BE2C (cell line): ENCODE measurements at places on chromosomes 11 and 22.

- DNase-seq, result no peak
Observed at GRCh38 chr22:17976121-17976520, 48.2 kb downstream of the MICAL3 start.

GRCh38 chr11:44625759-44626523 is 60.5 kb downstream of the CD82 start:
- no peak for DNase-seq

GRCh38 chr11:31913985-31914384 is 102.9 kb upstream of the PAX6 start:
- DNase-seq, result no peak

GRCh38 chr22:29112121-29112520 is 39.3 kb downstream of the KREMEN1 start:
- no peak for DNase-seq

DNA sequence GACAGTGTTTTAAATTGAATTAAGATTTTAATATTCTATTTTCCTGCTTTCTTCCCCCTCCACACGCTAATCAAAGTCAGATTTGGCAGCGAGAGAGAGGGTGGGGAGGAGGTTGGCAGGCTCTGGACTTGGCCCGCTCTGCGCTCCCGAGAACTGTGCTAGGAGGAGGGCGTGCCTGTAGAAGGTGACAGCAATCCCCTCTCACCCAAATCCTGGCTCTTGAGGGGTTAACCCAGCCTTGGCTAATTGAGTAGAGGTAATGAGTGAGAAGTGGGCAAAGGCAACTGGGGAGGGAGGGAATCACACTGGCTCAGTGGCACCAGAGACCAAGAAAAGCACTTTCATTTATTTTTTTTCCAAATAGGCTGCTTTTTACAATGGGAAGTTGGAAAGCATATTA is 42.2 kb downstream of the BUD13 start:
- DNase-seq, result no peak

DNA sequence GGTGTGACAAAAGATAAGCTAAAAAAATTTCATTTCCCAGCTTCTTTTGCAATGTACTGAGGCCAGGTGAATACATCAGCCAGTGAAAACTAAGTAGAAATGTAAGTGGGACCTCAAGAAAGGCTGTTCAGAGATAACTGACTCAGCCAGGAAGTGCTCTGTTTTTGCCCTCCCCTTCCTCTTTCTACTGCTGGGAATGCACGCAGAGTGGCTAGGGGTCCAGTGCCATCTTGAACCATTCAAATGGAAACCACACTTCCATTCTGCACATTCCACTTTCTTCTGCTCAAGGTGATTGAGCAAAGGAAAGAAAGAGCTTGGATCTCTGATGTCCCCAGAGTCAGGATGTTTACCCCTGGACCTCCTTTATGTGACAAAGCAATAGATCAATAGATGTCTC is 27.8 kb upstream of the LMO2 start:
- no peak for DNase-seq

DNA sequence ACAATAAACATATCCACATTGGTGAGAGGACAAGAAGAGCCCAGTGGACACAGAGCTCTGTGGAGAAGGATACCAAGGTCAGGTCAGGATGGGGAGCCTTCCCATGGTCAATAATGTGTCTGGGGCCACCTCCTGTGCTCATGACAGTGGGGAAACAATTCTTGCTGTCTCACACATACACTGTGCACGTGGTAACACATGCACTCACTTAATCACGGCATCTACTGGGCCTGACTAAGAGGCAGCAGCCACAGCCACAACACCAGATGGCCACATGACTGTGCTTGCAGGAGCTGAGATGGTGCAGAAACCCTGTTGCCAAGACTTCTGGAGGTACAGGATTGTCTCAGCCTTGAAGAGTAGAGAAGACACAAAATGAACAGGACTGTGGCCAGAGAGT is 28.6 kb downstream of the C22orf42 start:
- no peak for DNase-seq

- no peak for DNase-seq
Observed at GRCh38 chr11:81687057-81687456, 1046.6 kb downstream of the FAM181B start.

DNA sequence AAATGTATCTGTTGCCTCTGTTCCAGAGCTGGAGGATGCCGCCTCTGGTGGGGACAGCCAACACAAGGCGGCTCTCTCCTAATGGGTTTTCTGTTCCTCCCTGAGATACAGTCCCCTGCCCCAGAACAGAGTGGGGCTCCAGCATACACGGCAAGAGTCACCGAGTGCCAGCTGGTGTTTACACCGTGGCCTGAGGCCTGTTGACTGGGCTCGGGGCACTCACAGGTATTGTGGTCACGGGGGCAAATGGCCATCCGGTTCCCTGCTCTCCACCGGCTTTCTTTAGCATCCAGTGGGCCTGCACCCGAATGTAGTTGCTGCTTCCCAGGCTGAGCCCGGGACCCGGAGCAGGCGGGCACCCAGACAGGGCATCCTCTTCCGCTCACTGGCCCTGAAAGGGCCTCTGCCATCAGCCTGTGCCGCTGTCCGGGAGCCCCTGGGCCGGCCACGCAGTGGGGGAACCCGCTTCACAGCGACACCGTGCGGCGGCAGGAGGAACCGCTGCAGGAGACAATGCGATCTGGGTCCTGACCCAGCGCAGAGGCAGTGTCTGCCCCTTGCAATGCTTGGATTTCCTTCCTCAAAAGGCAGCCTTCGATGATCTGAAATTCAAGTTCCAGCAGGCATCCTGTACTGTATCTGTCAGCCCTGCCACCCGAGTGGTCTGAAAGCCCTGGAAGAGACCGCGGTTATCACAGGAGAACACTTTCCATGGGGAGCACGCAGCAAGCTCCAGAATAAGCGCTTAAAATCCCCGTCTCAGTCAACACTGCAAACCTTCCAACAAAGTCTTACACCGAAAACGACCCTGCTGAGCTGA is 859 bp upstream of the KRTAP5-5 start:
- peak; percentile 65 for DNase-seq

GRCh38 chr22:29679316-29679715 is 40.5 kb upstream of the CABP7 start:
- no peak for DNase-seq

DNA sequence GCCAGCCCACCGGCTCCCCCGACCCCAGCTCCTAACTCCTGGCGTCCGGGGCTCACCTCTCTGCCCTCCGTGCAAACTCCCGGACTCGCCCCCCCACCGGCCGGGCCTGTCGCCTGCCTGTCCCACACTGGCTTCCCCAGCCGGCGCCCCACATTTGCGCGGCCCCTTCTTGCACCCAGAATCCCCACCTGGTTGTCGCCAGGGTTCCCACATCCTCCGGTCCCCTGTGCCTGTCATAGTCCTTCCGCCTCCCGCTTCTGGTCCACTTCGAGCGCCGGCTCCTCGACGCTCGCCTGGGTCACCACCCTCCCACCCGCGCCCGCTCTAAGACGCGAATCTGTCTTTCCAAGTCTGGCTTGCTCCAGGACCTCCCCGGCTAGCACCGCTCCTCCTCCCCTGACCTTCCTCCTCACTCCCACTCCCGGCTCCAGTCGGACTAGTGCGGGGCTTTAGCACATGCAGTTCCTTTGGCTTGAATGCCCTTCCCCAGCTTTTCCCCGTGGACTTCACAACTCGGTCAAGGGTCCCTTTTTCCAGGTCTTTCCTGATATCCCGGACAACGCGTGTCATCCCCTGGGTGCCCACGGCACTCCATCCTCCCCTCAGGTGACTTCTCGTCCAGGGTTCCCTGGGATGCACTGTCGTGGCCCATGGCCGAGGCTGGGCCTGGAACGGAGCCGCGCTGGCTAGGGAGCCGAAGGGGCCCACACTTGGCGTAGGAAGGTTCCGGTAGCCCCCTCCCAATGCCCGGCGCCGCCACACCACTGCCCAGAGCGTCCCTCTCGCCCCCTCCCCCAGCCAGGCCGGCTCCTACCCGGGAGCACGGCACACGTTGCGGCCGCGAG is 635 bp downstream of the SCARF2 start:
- peak; percentile 24 for DNase-seq

DNA sequence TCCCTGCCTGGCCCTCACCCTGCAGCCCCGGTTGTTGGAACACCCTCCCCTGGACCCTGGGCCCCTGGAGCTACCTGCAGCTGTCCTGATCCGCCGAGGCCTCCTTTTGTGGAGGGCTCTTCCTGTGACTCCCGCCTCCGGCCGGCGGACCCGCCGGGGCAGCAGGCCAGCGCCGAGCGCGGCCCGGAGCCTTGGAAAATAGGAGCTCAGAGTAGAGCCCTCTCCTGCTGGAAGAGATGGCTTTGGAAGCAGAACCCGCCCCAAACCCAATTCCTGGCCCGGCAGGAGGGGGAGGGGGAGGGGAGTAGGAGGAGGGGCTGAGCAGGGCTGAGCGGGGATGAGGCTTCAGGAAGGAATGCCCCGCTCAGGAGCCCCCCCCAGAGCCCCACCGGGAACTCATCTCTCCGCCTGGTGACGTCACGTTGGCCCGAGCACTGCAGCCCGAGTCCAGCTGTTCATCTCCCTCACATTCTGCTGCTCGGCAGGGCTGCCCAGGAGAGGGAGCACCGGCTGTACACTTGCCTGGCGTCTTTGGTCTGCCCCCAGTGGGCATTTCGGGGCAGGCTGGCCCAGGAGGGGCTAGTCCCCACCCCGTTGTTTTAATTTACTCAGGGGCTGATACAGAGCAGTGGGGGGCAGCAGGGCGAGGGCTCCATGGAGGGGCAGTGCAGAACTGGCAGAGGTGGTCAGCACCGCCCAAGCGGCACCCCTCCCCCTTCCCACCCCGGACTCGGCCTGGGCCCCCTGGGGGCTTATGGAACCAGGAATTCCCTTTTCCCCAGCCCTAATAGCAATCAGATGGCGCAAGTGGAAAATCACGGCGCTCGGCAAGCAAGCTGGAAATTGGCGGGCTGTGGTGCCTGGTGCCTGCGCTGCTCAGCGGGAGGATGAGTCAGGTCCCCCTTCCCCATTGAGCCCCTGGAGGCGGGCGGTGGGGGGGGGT is at the start of gene MRGPRF:
Gene MRGPRF (minus strand): TSS at position 238 of the 943 bp plus-strand sequence. CDS start 3,345 bp downstream, outside the sequence.
- peak; percentile 63 for DNase-seq
